Forelimb muscle (tissue), 1 donor: ENCODE measurements at places on chromosomes 5 and 9.

DNA sequence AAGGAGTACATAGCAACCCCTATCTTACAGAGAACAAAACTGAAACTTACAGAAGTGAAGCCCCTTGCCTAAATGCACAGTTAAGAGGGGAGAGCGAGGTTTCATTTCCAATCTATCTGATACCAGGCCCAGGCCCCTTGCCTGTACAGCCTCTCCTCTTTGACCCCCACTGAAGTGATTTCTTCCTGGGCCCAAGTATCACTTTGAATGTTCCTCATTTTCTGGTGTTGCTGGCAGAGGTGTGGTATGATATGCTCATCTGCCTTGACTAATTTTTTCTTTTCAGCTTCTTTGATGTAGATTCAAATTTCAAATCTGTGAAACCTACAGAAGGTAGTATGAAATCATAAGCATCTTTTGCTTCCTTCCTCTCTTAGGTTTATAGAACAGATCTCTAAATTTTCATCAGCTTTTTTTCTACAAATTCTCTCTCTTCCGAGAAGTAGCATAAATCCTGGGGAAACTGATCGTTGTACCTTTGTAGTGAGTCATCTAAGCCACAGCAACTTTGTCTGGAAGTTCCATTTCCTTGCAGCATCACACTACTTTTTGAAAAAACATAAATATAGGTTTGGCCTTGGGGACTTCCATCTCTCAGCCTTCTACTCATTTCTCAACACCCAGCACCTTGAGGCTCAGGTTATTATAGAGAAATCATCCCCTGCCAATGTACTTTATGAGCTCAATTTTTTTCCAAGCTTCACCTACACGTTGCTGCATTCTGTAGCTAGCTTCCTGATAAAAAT lies 402.4 kb upstream of the PTGER4 start:
- no peak for DNase-seq

GRCh38 chr9:76729116-76729515 lies 35.1 kb upstream of the PCA3 start:
- no peak for DNase-seq

DNA sequence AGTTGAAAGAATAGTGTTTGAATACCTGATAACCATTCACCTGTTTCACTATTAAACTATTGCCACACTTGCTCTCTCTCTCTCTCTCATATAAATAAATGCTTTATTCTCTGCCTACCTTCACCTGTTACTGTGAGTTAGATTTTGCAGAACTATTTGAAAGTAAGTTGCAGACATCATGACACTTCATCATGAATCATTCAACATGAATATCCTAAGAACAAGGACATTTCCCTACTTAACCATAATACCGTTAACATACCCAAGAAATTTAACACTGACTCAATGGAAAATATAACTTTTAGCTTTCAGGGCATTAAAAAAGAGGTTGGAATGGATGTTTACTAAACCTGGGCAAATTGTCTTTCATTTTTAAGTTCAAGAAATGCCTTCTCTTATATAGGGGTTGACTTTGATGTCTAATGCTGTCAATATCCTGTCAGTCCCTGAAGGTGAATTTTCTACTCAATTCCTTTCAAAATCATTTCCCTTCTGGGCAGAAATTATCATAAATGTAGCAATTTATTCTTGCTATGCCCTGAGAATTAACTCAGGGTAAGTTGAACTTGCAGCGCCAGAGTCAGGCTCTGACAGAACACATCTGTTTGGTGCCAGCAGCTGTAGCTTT lies 582.6 kb upstream of the TLE4 start:
- DNase-seq, result no peak

GRCh38 chr5:51203598-51203997 lies 179.7 kb upstream of the ISL1 start:
- no peak for DNase-seq

DNA sequence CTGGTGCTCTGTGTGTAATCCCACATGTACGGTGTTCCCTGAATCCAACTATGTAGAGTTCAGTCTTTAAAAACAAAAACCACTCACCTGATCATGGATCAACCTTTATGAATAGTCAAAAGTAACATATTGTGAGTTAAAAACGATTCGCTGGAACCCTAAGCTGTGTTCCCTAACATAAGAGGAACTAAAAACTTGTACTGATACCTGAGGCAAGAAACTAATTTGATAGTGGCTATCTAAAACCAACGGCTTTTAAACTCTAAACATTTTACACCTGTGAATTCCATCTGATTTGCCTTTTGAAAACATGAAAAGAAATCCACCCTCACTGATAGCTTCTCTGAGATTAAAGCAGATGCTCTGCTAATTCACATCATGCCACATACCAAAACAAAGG lies 101.5 kb downstream of the DEPDC1B start:
- no peak for DNase-seq

DNA sequence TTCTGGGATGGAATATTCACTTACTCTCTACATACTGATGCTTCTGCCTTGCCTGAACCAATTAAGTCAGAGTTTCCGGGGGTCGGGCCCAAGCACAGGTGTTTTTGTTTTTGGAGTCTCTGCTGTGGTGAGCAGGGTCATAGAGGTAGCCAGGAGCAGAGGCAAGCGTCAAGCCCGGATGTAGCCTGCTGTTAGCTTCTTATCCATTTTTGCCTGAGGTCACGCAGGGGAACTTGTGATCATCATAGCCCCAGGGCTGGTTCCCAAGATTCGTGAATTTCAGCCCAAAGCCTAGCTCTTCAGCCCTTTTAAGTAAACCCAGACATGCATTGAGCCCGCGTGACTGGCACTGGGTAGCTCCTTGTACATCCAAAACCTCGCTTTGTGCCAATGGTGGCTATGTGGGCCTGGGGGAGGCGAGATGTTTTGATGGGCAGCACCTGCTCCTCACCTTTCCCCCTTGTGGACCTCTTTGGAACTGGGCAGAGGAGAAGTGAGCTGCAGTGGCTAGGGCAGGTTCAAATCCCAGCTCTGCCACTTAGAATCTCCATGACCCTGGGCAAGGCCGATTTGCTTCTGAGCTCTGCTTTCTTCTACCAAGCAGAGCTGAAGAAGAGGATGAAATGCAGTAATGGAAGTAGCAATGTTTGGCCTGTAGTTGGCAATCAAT lies 33.7 kb downstream of the FGF18 start:
- DNase-seq, result no peak

DNA sequence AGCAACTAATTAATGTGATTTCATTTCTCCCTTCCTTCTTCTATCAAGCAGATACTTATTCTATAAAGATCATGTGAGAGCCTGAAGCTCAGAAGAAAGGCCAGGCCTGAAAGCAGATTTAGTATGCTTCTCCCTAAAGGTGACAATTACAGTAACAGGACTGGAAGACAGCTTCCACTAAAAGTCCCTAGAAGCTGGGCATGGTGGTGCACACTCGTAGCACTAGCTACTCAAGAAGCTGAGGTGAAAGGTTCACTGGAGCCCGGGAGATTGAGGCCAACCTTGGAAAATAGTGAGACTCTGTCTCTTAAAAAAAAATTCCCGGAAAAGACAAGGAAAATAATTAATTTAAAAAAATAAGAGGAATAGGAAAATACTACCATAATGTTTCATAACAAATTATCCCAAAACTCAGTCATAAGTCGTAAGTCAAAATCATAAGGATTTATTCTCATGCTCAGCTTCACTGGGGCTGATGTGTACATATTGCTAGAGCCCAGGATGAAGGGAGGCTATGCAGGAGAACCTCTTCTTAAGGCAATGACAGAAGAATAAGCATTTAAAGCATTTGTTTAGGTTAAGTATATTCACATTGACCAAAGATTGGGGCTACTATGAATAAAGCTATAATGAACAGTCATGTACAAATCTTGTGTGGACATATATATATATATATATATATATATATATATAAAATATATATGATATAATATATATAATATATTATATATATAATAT lies 210.8 kb upstream of the SMARCA2 start:
- no peak for DNase-seq

DNA sequence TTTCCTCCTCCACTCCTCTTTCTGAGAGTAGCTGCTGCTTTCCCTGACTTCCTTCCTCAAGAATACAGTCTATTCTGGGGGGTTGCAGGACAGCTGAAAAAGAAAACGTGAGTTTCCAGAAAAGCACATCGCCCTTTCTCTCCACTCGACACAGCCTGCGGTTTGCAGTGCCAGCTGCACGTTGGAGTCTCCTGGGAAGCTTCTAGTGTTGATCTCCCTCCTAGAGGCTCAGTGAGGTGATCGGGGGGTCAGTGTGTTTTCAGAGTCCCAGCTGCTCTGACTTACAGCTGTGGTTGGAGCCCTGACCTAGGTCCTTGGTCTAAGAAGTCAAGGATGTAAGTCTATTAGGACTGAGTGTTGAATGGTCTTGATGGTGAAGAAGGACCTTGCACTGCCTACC lies 25.0 kb upstream of the SUSD3 start:
- DNase-seq, result no peak

DNA sequence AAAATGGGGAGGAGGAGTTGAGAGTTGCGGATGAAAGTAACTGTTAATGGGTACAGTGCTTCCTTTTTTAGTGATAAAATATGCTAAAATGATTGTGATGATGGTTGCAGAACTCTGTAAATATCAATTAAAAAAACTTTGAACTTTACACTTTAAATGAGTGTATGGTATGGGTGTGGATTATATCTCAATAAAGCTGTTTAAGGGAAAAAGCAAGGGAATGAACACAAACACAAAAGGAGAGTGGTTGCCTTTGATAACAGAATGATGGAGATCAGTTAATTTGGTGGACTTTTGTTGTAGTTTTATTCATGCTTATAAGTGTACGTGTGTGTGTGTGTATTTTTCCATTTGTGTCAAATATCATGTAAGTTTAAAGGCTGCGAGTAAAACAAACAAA lies 186.1 kb downstream of the ZNF608 start:
- no peak for DNase-seq
